ENCODE measurements at places on chromosomes 6 and 20. TPM values are rescaled to one million over a fixed set of nuclear protein-coding genes. Genes with fewer than 3 reads are reported as not detected.

- no peak for DNase-seq
Measured at GRCh38 chr6:33700391-33701050, 11.0 kb downstream of the UQCC2 start.

DNA sequence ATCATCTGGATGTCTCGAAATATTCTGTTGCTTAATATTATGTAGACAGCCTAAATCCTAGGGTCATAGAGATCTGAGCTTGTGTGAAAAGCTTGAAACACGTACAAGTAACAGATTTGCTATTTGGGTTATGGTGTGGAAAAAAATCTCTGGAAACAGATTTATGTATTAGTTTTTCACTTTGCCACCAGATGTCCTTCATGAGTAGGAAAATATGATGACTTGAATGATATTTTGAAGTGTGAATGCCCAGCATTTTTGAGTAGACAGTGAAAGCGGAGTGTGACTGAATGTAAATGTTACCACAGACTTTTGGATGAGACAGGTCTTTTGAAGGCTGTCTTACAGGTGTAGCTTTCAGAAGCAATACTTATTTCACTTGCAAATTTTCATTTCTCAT is 4.2 kb upstream of the BMP6 start:
- no peak for DNase-seq

DNA sequence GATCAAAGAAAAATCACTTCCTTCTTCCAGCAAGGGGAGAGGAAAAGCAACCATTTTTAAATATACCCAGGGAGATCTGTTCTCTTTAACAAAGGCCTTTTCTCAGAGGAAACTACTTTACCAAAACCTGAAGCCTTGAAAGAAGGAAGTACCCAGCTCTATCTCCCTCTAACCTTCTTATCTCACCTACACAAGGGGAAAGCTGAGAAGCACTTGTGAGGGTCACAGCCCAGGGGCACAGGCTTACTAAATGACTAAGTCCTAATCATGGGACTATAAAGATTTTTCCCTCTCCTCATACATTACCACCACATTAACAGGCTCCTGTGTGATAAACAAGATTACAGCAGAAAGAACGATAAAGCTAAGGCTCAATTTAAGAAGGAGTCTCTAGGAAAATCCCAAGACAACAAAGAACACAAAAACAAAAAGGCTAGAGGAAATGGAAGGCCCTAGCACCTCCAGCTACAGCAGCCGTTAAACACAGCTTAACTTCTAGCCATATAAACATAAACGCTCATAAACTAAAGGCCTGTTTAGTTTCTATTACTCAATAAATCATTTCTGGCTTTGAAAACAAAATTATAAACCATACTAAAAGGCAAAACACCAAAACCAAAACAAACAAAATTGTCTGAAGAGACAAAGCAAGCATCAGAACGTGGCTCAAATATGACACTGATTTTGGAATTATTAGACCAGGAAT is 284.9 kb upstream of the ECI2 start:
- DNase-seq = no peak

DNA sequence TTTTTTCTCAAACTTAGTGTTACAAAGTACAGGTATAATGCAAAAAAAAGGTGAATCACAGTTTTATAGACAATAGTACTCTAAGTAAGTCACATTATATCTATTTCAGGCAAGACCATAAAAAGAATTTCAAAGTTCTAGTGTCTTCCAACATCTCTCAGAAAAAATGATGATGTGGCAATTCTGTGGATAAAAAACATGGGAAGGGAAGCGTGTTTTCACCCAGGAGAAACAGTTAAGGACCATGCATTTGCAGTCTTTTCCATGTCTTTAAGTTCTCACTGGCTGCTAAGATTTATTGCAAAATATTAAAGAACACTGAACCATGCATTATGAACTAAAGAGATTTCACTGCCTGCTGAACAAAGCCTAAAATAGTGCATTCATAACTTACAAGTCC is 1.8 kb downstream of the SSR1 start:
- no peak for DNase-seq

DNA sequence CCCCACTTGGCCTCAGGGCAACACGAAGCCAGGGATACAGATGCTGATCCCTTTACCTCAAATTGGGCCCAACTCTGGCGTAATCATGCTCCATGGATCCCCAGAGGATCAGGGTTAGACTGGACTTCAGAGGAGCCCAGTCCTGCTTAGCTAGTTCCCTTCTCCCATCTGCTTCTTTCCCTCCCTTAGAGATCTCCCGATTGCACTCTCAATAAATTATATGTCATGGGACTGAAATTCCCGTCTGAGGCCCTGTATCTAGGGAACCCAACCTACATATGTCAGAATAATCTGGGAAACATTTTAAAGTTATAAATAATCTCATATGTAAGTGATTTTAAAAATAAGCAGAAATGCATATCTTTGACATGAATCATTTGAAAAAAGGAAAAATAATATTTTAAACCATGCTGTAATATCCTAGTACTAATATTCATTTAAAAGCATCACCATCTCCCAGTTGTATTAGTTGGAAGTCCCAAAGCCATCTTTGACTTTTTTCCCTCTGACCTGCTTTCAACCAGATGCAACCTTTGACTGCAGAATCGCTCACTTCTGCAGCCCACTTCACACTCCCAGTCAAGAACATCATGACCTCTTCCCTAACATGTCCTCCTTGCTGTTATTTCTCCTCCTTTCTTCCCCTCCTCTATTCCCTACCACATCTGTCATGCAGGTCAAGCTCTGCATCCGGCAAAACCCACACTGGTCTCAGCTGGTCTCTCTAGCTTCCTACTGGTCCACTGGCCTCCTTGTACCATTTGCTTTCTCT is 393.6 kb downstream of the BTBD3 start:
- DNase-seq = no peak

Gene TREM2
- 9.4 TPM for total RNA-seq

Measured in ureter (tissue), 1 donor.